NCI-H1105 treated with DMSO at 0.1 percent for 48 hours (cell line): ENCODE measurements at places on chromosomes 13 and 19.

DNA sequence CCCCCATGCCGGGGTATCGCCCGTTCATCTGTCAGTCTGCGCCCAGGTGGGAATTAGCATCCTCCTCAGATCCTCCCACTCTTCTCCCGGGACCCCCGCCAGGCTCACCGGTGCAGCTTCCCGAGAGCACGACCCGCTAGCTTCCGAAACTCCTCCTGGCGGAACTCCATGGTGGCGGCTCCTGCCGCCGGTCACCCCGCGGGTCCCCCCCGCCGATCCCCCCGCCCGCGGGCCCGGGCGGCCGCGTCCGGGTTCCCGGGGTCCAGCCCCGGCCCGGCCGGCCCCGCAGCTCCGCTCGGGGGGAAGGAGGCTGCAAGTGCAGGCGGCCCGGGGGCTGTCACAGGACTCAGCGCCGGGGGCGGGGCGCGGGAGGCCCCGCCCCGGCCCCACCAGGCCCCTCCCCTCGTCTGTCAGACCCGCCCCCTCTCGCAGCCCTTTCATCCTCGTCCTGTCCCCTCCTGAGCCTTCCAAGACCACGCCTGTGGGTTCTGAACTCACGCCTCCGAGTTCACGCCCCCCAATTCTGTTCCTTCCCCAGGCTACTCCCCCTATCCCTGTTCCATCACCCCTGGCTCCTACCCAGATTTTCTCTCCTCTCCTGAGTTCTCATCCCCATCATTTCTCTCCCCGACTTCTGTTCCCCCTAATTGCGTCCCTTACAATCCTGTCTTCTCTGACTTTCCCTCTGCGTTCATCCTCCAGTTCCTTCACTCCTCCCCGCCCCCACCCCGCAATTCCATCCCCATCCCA lies at the start of gene SLC17A7:
Gene SLC17A7 (minus strand): TSS at position 318 of the 750 bp plus-strand sequence. CDS start 148 bp downstream, at position 170.
- peak; percentile 14 for DNase-seq

DNA sequence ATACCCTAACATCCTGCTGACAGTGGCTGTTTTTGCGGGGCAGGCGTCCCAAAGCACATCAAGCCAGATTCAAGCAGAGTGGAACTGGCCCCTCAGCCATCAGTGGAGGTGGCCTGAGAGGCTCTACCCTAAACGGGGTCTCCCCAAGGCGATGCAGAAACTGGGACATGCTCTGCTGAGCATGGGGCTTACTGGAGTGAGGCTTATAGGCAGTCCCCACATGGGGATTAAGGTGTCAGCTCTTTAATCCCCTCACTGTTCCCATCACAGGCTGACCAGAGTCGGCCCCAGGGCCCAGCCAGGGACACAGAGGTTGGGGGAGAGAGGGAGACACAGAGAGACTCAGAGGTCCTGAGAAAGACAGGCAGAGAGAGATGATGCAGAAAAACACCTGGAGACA lies 17.0 kb downstream of the CYP2F1 start:
- no peak for DNase-seq

DNA sequence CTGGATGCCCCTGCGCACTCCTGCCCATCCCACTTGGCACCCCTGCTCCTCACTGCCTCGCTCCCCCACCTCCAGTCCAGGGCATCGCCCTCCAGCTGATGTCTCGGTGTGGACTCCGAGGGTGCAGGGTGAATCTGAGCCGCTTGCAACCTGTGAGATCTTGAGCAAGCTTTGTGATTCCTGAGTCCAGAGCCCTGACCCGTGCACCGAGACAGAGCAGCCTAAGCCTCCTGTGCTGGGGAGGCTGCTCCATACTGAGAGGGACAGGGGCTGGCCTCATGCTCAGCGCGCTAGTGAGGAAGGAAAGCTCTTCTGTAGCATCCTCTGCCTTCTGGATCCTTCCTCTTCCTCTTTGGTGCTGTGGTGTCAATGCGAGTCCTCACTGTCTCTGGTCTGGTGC lies 116.0 kb downstream of the TEX29 start:
- DNase-seq = no peak

GRCh38 chr13:20395061-20395916 lies 130.4 kb downstream of the CRYL1 start:
- no peak for DNase-seq

DNA sequence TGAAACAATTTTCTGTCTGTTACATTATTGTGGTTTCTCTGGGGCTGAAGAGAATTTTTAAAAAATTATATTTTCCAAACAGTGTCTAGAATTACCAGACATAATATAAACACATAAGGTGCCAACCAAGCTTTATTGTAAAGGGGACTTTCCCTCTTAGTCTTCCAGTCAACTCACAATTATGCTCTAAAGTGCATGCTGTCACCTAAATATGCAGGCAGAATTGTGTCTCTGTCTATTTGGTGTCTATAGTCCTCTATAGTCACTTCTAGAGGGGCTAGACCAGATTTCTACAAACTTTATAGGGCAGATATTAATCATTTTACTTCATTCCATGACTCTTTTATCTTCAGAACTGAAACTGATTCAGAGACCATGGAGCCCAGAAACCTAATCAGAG lies 12.8 kb downstream of the ZNF254 start:
- DNase-seq = no peak

DNA sequence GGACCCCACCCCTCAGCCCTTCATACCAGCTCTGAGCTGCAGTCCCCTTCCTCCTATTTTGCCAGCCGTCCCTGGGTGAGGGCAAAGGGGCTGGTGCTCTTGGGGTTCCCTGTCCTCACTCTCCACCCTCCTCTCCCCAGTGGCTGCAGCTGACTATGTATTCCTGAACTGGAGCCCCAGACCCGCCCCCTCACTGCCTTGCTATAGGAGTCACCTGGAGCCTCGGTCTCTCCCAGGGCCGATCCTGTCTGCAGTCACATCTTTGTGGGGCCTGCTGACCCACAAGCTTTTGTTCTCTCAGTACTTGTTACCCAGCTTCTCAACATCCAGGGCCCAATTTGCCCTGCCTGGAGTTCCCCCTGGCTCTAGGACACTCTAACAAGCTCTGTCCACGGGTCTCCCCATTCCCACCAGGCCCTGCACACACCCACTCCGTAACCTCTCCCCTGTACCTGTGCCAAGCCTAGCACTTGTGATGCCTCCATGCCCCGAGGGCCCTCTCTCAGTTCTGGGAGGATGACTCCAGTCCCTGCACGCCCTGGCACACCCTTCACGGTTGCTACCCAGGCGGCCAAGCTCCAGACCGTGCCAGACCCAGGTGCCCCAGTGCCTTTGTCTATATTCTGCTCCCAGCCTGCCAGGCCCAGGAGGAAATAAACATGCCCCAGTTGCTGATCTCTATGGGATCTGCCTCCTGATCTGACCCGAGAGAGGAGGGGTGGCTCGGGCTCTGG lies 2.4 kb downstream of the COX7A1 start:
- no peak for DNase-seq

GRCh38 chr19:18120127-18120526 lies 22.5 kb downstream of the MAST3 start:
- no peak for DNase-seq

- DNase-seq = no peak
Observed at GRCh38 chr19:22608441-22608840, 25.7 kb upstream of the ZNF492 start.
